Thymus (tissue), 14 donors: ENCODE measurements at places on chromosomes 7 and 10. TPM values are rescaled to one million over a fixed set of nuclear protein-coding genes. Genes with fewer than 3 reads are reported as not detected.

GRCh38 chr7:37450035-37450434 lies 1.4 kb upstream of the ELMO1 start:
- no peak for DNase-seq
- H3K36me3 ChIP-seq = no peaks in the 10 kb centered on the region
- peaks cover 15% of the 10 kb centered on the region for H3K4me1 ChIP-seq

DNA sequence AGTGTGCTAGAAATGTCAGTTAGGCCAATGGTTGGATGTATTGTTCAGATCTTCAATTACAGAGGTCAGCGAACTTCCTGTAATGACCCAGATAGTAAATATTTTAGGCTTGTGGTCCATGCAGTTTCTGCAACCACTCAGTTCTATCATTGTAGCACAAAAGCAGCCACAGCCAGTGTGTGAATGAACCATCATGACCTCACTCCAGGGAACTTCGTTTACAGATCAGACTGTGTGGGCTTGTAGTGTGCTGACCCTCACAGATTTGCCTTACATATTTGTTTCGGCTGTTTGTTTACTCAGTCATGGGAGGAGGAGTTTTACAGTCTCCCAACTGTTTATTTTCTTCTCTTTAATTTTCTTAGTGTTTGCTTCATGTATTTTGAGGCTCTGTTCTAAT lies 55.4 kb downstream of the LANCL2 start:
- H3K27me3 ChIP-seq = no peaks in the 10 kb centered on the region
- no peak overlapping the region for H3K4me3 ChIP-seq
- no peaks in the 10 kb centered on the region for H3K4me1 ChIP-seq
- no peak overlapping the region for H3K27ac ChIP-seq
- no peak for DNase-seq

GRCh38 chr7:140059273-140060242 lies 3.2 kb downstream of the PARP12 start:
- DNase-seq = no peak
- H3K4me3 ChIP-seq = no peak overlapping the region
- peak overlapping the region; percentile 26 for H3K27ac ChIP-seq

- DNase-seq = no peak
- H3K4me3 ChIP-seq = no peak overlapping the region
- H3K4me1 ChIP-seq = peaks cover 19% of the 10 kb centered on the region
- no peaks in the 10 kb centered on the region for H3K27me3 ChIP-seq
- H3K27ac ChIP-seq = no peak overlapping the region
- no peaks in the 10 kb centered on the region for H3K36me3 ChIP-seq
Measured at GRCh38 chr7:28666154-28666553, 253.8 kb downstream of the CREB5 start.

DNA sequence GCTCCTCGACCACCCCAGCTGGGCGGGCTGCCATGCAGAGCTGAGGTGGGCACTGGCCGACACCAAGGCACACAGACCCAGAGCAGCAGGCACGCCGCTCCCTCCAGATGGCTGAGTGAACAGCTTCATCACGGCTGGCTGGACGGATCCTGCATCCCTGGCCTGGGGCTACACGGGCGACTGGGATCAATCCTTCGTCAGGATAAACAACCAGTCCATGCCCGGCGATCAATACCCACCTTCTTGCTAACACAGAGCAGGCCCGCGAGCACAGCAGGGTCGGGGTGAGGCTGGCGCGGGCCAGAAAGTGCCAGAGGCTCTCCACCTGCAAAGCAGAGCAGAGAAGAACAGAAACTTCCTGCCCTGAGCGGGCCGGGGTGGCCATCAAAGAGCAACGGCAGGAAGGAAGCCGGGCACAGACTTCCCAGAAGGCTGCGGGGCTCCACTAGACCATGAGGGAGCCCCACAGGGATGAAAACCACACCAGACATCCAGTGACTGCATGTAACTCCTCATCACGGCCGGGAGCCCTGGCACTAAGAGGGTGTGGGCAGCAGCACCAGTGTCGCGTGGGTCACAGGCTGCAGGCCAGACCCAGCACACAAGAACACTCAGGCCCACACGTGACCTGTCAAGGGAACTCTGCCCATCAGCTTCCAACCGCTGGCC lies 166.4 kb downstream of the MAD1L1 start:
- peak overlapping the region; percentile 75 for H3K27ac ChIP-seq
- peaks cover 25% of the 10 kb centered on the region for H3K4me1 ChIP-seq
- H3K36me3 ChIP-seq = peaks cover 33% of the 10 kb centered on the region
- no peaks in the 10 kb centered on the region for H3K27me3 ChIP-seq

The ACTR3C gene
- 6.2 TPM for total RNA-seq

- no peaks in the 10 kb centered on the region for H3K36me3 ChIP-seq
- H3K27me3 ChIP-seq = no peaks in the 10 kb centered on the region
- peaks cover 51% of the 10 kb centered on the region for H3K4me1 ChIP-seq
- peak overlapping the region; percentile 78 for H3K4me3 ChIP-seq
- no peak for DNase-seq
- H3K27ac ChIP-seq = peak overlapping the region; percentile 95
Measured at GRCh38 chr10:80454513-80455460, 677 bp downstream of the TSPAN14 start.

DNA sequence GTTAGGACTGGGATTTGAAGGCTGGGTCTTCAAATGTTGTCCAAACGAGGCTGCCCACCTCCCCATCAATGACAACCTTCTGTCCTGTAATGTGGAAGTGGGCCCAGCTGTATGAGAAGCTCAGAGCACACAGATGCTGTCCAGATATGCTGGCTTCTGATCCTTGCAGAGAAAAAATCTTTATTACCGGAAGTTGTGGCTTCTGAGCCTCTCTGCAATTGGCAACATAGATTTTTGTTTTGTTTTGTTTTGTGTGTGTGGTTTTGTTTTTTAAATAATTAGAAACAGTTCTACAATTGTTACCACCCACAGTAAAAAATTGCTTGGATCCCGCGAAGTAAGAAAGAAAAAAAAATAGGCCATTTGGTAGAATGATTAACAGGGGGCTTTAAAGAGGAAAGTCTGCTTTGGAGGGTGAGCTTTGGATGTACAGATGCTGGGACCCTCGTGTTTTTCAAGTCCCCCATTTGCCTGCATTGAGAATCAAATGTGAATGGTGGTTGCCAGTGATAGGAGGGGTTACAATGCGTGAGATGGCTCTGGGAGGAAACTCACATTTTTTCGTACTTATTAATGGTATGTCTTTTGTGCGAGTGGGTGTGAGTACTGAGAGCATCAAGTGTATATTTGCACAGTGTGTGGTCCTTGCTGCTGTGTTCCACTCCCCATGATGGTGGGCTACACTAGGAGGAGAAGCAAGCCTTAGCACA lies 153.2 kb downstream of the TCF7L2 start:
- no peaks in the 10 kb centered on the region for H3K4me1 ChIP-seq
- H3K36me3 ChIP-seq = no peaks in the 10 kb centered on the region
- DNase-seq = no peak
- no peak overlapping the region for H3K27ac ChIP-seq
- H3K27me3 ChIP-seq = no peaks in the 10 kb centered on the region

- no peak overlapping the region for H3K4me3 ChIP-seq
- no peaks in the 10 kb centered on the region for H3K27me3 ChIP-seq
- no peak overlapping the region for H3K27ac ChIP-seq
- no peaks in the 10 kb centered on the region for H3K36me3 ChIP-seq
- no peak for DNase-seq
Measured at GRCh38 chr7:85154282-85154937, 32.4 kb downstream of the SEMA3D start.

- no peaks in the 10 kb centered on the region for H3K27me3 ChIP-seq
- no peaks in the 10 kb centered on the region for H3K36me3 ChIP-seq
- DNase-seq = no peak
- H3K4me1 ChIP-seq = no peaks in the 10 kb centered on the region
- no peak overlapping the region for H3K27ac ChIP-seq
Measured at GRCh38 chr10:106576534-106576933, 588.0 kb downstream of the SORCS1 start.

The STEAP1B gene
- 1.4 TPM for total RNA-seq

The ANKMY2 gene
- total RNA-seq = 18.2 TPM

The FAM25A gene
- total RNA-seq = 0.47 TPM

The SORBS1 gene
- total RNA-seq = 1.9 TPM

DNA sequence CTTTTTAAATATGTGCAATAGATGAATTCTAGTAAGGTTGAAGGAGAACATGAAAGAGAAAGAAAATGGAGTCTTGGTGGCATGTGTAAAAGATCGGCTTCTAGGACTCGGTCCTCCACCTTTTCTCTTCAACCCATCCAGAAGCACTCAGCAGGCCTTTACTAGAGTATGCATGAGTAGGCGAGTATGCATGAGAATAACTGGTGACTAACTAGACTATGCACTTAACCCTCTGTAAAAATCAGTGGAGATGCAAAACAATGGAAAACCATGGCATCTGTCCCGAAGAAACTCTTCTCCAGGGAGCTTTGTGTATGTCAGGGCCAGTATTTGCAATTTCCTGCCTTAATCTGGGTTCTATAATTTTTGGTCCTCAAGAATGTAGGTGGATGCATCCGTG lies 40.0 kb upstream of the GRB10 start:
- DNase-seq = no peak
- H3K36me3 ChIP-seq = no peaks in the 10 kb centered on the region
- no peak overlapping the region for H3K27ac ChIP-seq
- no peaks in the 10 kb centered on the region for H3K27me3 ChIP-seq
- H3K4me3 ChIP-seq = no peak overlapping the region

GRCh38 chr7:3923307-3923918 lies 622.4 kb downstream of the SDK1 start:
- no peaks in the 10 kb centered on the region for H3K4me1 ChIP-seq
- H3K27me3 ChIP-seq = no peaks in the 10 kb centered on the region
- DNase-seq = no peak
- H3K36me3 ChIP-seq = no peaks in the 10 kb centered on the region
- no peak overlapping the region for H3K27ac ChIP-seq

DNA sequence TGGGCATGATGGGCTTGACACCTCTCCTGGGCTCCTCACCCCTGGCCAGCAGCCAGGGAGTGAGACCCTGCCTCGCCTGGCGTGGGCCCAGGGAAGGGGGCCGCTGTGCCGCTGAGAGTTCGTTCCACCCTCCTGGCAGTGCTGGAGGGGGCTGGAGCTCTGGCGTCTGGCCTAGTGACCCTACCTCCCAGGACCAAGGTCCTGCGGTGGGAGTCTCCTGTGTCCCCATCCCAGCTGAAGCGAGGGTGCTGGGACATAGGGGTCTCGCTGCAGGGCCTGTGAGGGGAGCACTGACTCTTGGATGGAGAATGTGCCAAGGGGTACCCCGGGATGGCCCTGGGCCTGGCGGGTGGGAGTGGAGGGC lies 1.2 kb downstream of the GTF2IRD1 start:
- no peak overlapping the region for H3K4me3 ChIP-seq
- H3K36me3 ChIP-seq = no peaks in the 10 kb centered on the region
- DNase-seq = no peak

DNA sequence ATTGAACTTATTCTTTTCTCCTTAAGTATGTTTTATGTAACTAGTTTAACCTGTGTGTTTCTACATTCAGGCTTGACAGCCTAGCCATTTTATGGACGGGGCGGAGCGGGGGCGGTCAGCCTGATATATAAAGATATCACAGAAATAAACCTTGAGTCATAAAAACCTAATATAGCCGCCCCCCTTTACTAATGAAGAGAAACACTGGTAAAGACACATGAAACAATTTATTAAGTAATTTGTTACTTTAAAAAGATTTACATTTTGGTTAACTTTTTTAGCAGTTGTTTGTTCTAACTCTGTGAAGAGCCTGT lies 84.0 kb downstream of the MAPK8 start:
- H3K27ac ChIP-seq = no peak overlapping the region
- no peaks in the 10 kb centered on the region for H3K27me3 ChIP-seq
- H3K4me1 ChIP-seq = peaks cover 3% of the 10 kb centered on the region
- no peak overlapping the region for H3K4me3 ChIP-seq

DNA sequence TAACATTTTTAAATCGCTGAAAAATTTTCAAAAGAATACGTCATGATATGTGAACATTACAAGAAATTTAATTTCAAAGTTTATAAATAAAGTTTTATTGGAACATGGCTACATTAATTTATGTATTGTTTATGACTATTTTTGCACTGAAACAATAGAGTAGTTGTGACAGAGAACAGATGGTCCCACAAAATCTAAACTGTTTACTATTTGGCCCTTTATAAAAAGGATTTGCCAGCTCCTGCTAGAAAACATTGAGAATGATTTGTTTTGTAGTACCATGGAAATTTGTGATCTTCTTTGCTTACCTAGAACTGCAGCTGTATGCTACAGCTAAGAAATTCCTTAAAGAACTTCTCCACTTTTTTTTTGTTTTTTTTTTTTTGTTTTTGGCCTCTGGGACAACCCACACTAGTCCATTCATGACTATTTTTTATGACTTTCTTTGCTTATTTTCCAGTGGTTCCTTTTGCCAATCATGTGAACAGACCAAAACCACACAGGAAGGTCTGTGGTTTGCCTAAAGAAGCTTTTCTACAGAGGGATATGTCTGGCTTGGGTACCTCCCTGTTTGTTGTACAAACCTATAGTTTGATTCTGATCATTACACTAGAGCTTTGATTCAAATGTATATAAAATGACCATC lies 55.7 kb downstream of the ST7 start:
- no peaks in the 10 kb centered on the region for H3K36me3 ChIP-seq
- H3K4me1 ChIP-seq = peaks cover 8% of the 10 kb centered on the region
- H3K27ac ChIP-seq = no peak overlapping the region
- no peak overlapping the region for H3K4me3 ChIP-seq

- H3K36me3 ChIP-seq = no peaks in the 10 kb centered on the region
- H3K4me3 ChIP-seq = no peak overlapping the region
- H3K27ac ChIP-seq = no peak overlapping the region
- peaks cover under 1% of the 10 kb centered on the region for H3K27me3 ChIP-seq
Measured at GRCh38 chr10:118473305-118473960, 122.0 kb downstream of the PRLHR start.

DNA sequence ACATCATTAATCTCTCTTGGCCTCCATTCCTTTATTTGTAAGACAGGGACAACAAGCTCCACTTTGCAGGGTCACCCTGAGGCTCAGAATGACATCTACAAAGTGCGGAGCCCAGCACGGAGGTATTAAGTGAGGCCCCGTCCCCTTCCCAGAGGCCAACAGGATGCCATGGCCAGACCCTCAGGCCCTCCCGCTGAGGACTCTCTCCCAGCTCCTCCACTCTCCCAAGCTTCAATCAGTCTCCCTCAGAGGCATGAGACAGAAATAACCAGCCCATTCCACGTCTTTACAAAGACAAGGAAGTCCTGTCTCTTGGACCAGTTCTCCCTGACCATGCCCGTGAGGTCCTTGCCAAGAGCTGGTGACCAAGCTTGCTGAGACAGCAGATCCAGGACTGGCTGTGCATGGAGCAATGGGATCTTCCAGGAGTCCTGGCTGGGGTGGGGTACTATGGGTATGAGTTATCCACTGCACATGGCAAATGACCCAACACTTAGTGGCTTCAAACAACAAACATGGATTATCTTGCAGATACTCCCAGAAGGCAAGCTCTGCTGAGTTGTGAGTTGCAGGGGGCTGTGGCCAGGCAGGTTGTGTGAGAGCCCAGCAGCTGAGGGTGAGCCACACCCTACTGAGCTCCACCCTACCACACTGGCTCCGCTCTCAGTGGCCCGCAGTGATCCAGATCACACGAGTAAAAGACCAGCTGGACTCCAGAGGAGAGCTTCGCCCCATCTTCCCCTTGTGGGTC lies 4.3 kb upstream of the PPIF start:
- no peaks in the 10 kb centered on the region for H3K27me3 ChIP-seq
- no peak for DNase-seq
- H3K4me3 ChIP-seq = no peak overlapping the region
- H3K27ac ChIP-seq = no peak overlapping the region

The MKI67 gene
- total RNA-seq = 41.5 TPM

GRCh38 chr7:94453898-94454297 lies 55.7 kb upstream of the CASD1 start:
- H3K4me3 ChIP-seq = no peak overlapping the region
- H3K36me3 ChIP-seq = no peaks in the 10 kb centered on the region
- H3K27me3 ChIP-seq = no peaks in the 10 kb centered on the region
- H3K27ac ChIP-seq = no peak overlapping the region
- no peaks in the 10 kb centered on the region for H3K4me1 ChIP-seq

- no peak overlapping the region for H3K4me3 ChIP-seq
- H3K27me3 ChIP-seq = no peaks in the 10 kb centered on the region
- no peaks in the 10 kb centered on the region for H3K36me3 ChIP-seq
- no peak overlapping the region for H3K27ac ChIP-seq
- H3K4me1 ChIP-seq = no peaks in the 10 kb centered on the region
Measured at GRCh38 chr7:121273467-121274167, 55.2 kb upstream of the WNT16 start.
